Pulmonary artery endothelial cell (primary cell): ENCODE measurements at places on chromosomes 16 and 17. TPM values are rescaled to one million over a fixed set of nuclear protein-coding genes. Genes with fewer than 3 reads are reported as not detected.

Gene SLC38A7
- total RNA-seq, result 25.1 and 28.3 TPM in 2 replicates

Gene PLA2G10
- total RNA-seq, result not detected in 2 replicates

Gene TLCD2
- 1.7 and 1.9 TPM in 2 replicates for total RNA-seq

Gene CHST4
- total RNA-seq, result not detected in 2 replicates

Gene SLC52A1
- total RNA-seq, result 0.07 TPM in 2 replicates

Gene EME1
- total RNA-seq, result 4.6 and 5.5 TPM in 2 replicates

Gene KRTAP9-4
- total RNA-seq, result not detected in 2 replicates

Gene NACA2
- 0.18 TPM in 1 of 2 replicates, not detected in the other for total RNA-seq

Gene KRT28
- total RNA-seq, result not detected in 2 replicates

Gene ATP2A1
- 0.20 and 0.28 TPM in 2 replicates for total RNA-seq
